ENCODE measurements at places on chromosomes 12 and 14.

DNA sequence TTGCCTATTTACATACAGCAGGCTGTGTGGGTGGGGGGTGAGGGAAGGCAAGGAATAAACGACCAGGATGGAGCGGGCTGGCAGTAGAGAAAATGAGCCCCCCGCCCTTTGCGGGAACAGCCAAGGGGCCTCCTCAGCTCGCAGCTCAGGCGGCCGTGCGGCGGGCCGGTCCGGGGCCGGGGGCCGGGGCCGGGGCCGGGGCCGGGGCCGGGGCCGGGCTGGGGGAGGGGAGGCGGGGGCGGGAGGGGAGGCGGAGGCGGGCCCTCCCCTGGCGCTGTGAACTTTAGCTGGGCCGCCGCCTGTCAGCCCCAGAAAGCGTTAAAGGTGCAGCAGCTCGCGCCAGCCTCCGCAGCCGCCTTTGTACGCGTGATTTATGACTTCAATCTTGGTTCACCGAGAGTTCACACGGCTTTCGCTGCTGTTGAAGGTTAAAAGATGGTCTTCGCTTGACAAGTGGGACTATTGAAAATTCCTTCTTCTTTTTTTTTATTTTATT, 28.8 kb downstream of the HOXC4 start:
- H3K36me3 ChIP-seq, result no peaks in the 10 kb centered on the region
- no peaks in the 10 kb centered on the region for H3K27me3 ChIP-seq
- H3K4me1 ChIP-seq, result peaks cover 5% of the 10 kb centered on the region

DNA sequence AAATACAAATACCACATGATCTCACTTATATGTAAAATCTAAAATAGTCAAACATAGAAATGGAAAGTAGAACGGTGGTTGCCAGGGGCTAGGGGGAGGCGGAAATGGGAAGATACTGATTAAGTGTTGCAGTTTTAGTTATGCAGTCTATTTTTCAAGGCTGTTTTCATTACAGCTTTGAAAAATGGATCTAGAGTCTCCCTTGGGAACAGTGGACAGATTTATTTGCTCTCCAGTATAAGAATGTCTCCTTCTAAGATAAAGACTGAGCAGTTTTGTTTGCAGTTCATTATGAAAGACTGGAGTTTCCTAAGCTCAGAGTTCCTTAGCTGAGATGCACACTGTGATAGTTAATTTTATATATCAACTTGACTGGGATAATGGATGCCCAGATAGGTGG, 202.5 kb downstream of the KLHL28 start:
- H3K27me3 ChIP-seq, result no peaks in the 10 kb centered on the region
- H3K27ac ChIP-seq, result no peak overlapping the region
- H3K4me1 ChIP-seq, result no peaks in the 10 kb centered on the region
- H3K36me3 ChIP-seq, result no peaks in the 10 kb centered on the region

- H3K27ac ChIP-seq, result no peak overlapping the region
- no peaks in the 10 kb centered on the region for H3K36me3 ChIP-seq
- H3K4me1 ChIP-seq, result no peaks in the 10 kb centered on the region
- H3K4me3 ChIP-seq, result no peak overlapping the region
- no peaks in the 10 kb centered on the region for H3K27me3 ChIP-seq
Observed at GRCh38 chr12:70919176-70919575, 1.4 kb downstream of the PTPRR start.

DNA sequence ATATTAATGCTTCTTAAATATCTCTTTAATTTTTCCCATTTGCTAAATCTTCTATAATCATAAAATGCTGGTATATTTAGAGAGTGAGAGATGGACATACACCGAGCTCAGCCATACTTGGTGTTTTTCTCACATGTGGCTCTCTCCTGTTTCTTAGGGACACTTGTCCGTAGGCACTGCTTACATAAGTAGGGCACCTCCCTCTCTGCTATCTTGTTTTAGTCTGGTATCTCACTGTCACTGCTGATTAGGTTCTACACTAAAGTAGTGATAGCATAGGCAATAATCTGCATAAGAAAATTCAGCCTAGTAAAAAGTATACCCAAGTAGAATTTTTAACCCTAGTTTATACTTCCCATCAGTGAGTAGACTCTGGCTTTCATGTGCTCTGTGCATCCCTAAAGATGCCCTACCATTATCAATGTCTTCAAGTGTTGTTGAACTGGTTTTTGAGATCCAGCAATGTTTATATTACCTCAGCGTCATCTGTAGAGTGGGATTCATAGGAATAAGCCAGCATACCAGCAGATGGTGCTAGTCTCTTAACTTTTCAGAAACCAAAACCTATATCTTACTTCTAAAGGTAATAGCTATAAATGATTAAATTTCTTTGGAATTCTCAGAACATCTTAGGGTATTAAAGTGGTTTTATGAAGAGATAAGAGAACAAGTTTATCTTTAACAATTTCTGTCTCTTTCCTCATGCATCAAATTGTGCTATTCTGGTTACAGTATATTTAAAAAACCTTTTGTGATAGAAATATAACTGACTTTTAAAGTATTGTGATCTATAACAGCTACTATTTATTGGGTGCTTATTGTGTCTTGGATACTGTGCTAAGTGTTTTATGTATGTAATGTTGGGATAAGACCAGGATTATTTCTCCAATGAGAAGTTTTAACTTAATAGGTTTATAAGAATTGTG, 32.9 kb downstream of the ARID2 start:
- H3K27me3 ChIP-seq, result no peaks in the 10 kb centered on the region
- no peak for DNase-seq
- H3K27ac ChIP-seq, result no peak overlapping the region

Measured in naive thymus-derived CD4-positive, alpha-beta T cell (primary cell).